WTC11 (cell line): ENCODE measurements at places on chromosomes 7 and 10. TPM values are rescaled to one million over a fixed set of nuclear protein-coding genes. Genes with fewer than 3 reads are reported as not detected.

GRCh38 chr7:66187905-66188304 lies 17.2 kb upstream of the TPST1 start:
- no peak for DNase-seq
- H3K27ac ChIP-seq = no peak overlapping the region
- no peaks in the 10 kb centered on the region for H3K4me1 ChIP-seq

- peak; percentile 87 for DNase-seq
- no peak overlapping the region for H3K4me3 ChIP-seq
- H3K4me1 ChIP-seq = no peaks in the 10 kb centered on the region
Measured at GRCh38 chr7:31192986-31193385, 140.9 kb downstream of the ADCYAP1R1 start.

DNA sequence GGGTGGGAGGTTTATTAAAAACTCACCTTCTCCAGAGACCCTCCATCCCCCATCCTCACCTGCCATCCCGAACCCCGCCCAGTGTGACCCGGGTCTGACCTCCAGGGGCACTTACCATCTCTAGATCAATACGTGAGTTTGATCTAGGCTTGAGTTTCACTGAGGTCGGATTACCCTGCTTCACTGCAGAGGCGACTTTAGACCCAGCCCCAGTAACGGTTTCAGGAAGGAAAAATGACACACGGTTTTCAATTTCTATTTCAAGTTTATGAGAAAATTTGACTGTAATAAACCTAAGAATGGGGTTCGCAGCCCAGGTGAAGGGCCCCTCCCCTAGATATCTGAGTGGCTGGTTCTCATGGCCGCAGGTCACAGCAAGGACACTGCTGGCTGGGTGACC lies 33.1 kb downstream of the RCC1L start:
- H3K36me3 ChIP-seq = peaks cover 8% of the 10 kb centered on the region
- peaks cover 12% of the 10 kb centered on the region for H3K4me1 ChIP-seq
- DNase-seq = no peak
- no peaks in the 10 kb centered on the region for H3K27me3 ChIP-seq
- H3K27ac ChIP-seq = no peak overlapping the region
- no peak overlapping the region for H3K4me3 ChIP-seq

The RARRES2 gene
- total RNA-seq = 193 to 230 TPM (median 197 TPM) in 3 replicates

GRCh38 chr7:110870926-110871325 lies 220.0 kb upstream of the LRRN3 start:
- H3K27ac ChIP-seq = no peak overlapping the region
- no peak overlapping the region for H3K4me3 ChIP-seq
- peaks cover 9% of the 10 kb centered on the region; the same call in 1 of the 2 replicates for H3K36me3 ChIP-seq
- H3K27me3 ChIP-seq = no peaks in the 10 kb centered on the region
- H3K4me1 ChIP-seq = peaks cover 12% of the 10 kb centered on the region
- DNase-seq = no peak

- H3K4me3 ChIP-seq = no peak overlapping the region
- peak overlapping the region; percentile 71; the same call in 1 of the 2 replicates for H3K27ac ChIP-seq
- H3K27me3 ChIP-seq = no peaks in the 10 kb centered on the region
- H3K36me3 ChIP-seq = no peaks in the 10 kb centered on the region
Measured at GRCh38 chr10:93468461-93469213, 13.5 kb downstream of the MYOF start.

The RHOBTB1 gene
- 6.9 to 8.3 TPM (median 7.3 TPM) in 3 replicates for total RNA-seq

DNA sequence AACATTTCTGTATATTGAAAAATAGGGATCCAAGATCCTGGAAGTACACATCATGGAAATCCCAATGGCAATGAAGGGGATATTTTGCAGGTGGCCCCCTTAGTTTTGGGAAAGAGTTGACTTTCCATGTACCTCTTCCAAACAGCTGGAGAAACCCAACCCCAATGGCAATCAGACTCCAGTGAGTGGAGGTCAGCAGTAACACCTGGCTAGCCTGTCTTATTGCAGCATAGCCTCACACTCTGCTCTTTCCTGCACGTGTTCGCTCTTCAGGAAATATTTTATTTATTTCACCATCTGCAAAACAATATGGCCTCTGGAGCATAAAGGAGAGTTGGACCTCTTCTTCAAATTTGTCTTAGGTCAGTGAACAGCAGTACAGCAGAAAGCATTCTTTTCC lies 340.0 kb upstream of the NRP1 start:
- peaks cover 13% of the 10 kb centered on the region for H3K36me3 ChIP-seq
- no peak overlapping the region for H3K27ac ChIP-seq
- H3K4me3 ChIP-seq = no peak overlapping the region
- DNase-seq = no peak
- no peaks in the 10 kb centered on the region for H3K27me3 ChIP-seq
- H3K4me1 ChIP-seq = peaks cover 4% of the 10 kb centered on the region

The CPXM2 gene
- total RNA-seq = 3.4 to 4.8 TPM (median 4.7 TPM) in 3 replicates

DNA sequence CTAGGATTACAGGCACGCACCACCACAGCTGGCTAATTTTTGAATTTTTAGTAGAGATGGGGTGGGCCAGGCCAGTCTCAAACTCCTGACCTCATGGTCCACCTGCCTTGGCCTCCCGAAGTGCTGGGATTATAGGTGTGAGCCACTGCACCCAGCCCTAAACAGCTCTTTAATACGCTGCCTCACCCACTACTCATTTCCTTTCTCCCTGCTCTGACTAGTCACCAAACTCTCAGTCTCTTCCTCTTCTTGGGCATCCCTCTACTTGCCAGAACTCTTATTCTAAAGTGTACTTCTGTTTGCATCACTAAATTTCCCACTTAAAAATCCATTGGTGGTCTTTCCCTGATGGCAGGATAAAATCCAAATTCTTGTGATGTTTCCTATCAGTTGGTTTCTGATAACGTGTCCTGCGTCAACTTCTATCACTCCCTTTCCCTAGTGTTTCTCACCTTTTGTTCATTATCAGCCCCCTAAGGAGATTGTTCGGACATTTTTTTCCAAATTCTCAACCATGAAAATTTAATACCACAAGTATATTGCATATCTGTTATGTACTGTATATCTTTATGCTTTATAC lies 124.7 kb downstream of the CUBN start:
- H3K36me3 ChIP-seq = no peaks in the 10 kb centered on the region
- no peak for DNase-seq
- H3K4me3 ChIP-seq = no peak overlapping the region
- no peaks in the 10 kb centered on the region for H3K27me3 ChIP-seq
- no peak overlapping the region for H3K27ac ChIP-seq

The BTBD16 gene
- not detected in 3 replicates for total RNA-seq

GRCh38 chr7:93463764-93464163 lies 110.8 kb downstream of the CALCR start:
- H3K27me3 ChIP-seq = no peaks in the 10 kb centered on the region
- no peaks in the 10 kb centered on the region for H3K36me3 ChIP-seq
- H3K27ac ChIP-seq = no peak overlapping the region
- no peak for DNase-seq
- no peak overlapping the region for H3K4me3 ChIP-seq

GRCh38 chr10:3786295-3787015 lies 1.4 kb upstream of the KLF6 start:
- peaks cover 38% of the 10 kb centered on the region for H3K4me1 ChIP-seq
- DNase-seq = peak; percentile 68
- H3K27ac ChIP-seq = peak overlapping the region; percentile 91
- peak overlapping the region; percentile 79 for H3K4me3 ChIP-seq
- H3K27me3 ChIP-seq = no peaks in the 10 kb centered on the region; the same call in 1 of the 2 replicates

DNA sequence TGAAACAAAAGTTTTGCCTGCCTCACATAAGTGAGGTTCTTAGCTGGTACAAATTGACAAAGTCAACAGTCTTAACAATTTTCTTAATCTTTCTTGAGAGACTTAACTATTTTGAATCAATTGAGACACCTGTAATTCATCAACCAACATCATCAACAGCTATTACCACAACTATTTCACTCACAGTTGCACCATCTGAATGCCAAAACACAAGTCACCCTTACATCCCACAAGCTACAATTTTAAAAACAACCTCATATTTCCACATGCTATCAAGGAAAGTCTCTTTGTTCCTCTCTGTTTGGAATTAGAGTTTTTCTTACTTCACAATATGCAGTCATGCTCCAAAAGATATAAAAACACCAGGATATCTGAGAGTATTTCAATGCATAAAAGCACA lies 4.9 kb downstream of the SMURF1 start:
- H3K4me3 ChIP-seq = no peak overlapping the region
- peak overlapping the region; percentile 98 for H3K27ac ChIP-seq
- no peaks in the 10 kb centered on the region for H3K27me3 ChIP-seq
- H3K36me3 ChIP-seq = peaks cover 4% of the 10 kb centered on the region; the same call in 1 of the 2 replicates
- no peak for DNase-seq

- no peak for DNase-seq
- peaks cover 38% of the 10 kb centered on the region for H3K4me1 ChIP-seq
- peak overlapping the region; percentile 71; the same call in 1 of the 2 replicates for H3K27ac ChIP-seq
- H3K36me3 ChIP-seq = 0 out of 2 replicates have a peak, but pooled peaks cover 1% of the 10 kb centered on the region
Measured at GRCh38 chr7:5678295-5679047, 103.0 kb downstream of the RNF216 start.

DNA sequence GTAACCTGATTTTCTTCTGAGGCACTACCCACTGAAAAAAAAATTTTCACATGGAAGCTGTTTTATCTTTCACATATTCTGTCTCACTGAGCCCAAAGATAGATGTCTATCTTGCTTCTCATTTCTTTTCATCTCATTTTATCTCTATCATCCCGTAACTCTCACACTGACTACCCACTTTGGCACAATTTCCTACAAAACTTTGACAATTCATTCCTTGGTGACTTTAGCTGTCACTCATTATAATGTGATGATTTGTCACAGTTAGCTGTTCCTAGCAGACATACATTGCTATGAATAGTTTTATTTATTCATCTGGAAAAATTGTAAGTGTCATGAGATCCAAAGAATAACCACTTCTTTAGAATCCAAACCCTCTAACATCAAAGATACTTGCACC lies 589.9 kb upstream of the TEX47 start:
- H3K27me3 ChIP-seq = no peaks in the 10 kb centered on the region
- DNase-seq = no peak
- H3K4me1 ChIP-seq = peaks cover 3% of the 10 kb centered on the region; the same call in 1 of the 2 replicates

GRCh38 chr7:129557686-129558481 lies 53.6 kb upstream of the NRF1 start:
- no peak for DNase-seq
- no peaks in the 10 kb centered on the region for H3K27me3 ChIP-seq
- peaks cover 29% of the 10 kb centered on the region for H3K4me1 ChIP-seq

DNA sequence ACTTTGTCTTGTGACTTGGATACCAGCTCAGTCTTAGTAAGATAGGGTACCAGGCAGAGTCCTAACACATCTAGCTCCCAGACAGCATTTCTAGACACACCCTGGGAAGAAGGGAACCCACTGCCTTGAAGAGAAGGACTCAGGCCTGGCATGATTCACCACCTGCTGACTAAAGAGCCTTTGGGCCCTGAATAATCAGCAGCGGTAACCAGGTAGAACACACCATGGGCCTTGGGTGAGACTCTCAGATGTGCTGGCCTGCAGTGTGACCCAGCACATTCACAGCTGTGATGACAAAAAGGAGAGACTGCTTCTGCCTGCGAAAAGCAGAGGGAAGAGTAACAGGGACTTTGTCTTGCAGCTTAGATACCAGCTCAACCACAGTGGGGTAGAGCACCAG lies 10.4 kb upstream of the TNKS2 start:
- no peak overlapping the region for H3K4me3 ChIP-seq
- no peaks in the 10 kb centered on the region for H3K36me3 ChIP-seq
- peaks cover 23% of the 10 kb centered on the region for H3K4me1 ChIP-seq
- no peak for DNase-seq
- no peak overlapping the region for H3K27ac ChIP-seq

GRCh38 chr7:138285129-138285528 lies 174.9 kb upstream of the TRIM24 start:
- no peak overlapping the region for H3K4me3 ChIP-seq
- no peak overlapping the region for H3K27ac ChIP-seq

DNA sequence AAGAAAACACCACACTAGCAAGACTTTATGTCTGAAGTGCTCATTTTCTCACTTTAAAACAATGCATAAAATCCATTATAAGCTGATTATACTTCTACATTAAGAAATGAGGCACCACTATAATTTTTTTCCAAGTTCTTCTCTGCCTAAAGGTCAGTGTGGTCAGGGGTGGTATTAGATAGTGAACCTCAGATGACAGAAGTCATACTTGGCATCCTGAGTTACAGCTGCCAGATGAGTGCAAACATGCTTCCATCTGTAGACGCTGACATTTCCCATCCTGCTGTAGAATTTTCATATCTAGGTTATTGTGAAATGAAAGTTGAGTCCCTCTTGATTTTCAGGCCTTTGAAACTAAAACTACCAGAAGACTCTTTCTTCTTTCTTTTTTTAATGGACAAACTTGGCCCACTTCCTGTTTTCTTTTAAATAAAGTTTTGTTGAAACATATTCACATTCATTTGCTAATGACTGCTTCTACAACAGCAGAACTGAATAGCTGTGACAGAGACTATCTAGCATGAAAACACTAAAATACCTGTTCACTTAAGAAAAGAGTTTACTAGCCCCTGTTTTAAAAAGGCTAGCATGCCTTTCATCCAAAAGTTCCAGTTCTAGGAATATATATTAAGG lies 900.8 kb downstream of the XPNPEP1 start:
- H3K27me3 ChIP-seq = no peaks in the 10 kb centered on the region
- no peak overlapping the region for H3K27ac ChIP-seq
- no peak for DNase-seq
- H3K4me3 ChIP-seq = no peak overlapping the region
- peaks cover 4% of the 10 kb centered on the region for H3K4me1 ChIP-seq

The CRYGN gene
- 1.0 to 1.6 TPM (median 1.5 TPM) in 3 replicates for total RNA-seq

- peaks cover 38% of the 10 kb centered on the region for H3K4me1 ChIP-seq
- peak overlapping the region; percentile 86 for H3K27ac ChIP-seq
- H3K4me3 ChIP-seq = no peak overlapping the region
- no peaks in the 10 kb centered on the region for H3K27me3 ChIP-seq
- no peak for DNase-seq
Measured at GRCh38 chr7:126026421-126027088, 1096.9 kb upstream of the POT1 start.
